ENCODE measurements at places on chromosomes 7 and 10.
A peak's percentile ranks its signal among the peaks of the same experiment; 100 is the strongest.

DNA sequence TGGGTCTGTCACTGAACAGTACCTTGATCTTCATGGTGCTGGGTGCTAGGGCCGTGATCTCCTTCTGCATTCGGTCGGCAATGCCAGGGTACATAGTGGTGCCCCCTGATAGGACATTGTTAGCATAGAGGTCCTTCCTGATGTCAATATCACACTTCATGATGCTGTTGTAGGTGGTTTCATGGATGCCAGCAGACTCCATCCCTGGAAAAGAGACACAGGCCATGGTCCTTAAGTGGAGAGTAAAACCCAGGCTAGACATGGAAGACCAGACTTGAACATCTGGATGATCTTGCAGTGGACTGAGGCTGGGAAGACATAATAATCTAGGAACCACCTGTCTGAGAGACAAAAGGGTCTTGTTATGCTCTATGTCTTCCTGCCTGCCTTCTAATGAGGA lies 14.5 kb downstream of the ACTA2 start:
- no peak overlapping the region for H3K27ac ChIP-seq
- H3K36me3 ChIP-seq, result peaks cover 22% of the 10 kb centered on the region
- no peak for DNase-seq
- no peak overlapping the region for H3K4me3 ChIP-seq

DNA sequence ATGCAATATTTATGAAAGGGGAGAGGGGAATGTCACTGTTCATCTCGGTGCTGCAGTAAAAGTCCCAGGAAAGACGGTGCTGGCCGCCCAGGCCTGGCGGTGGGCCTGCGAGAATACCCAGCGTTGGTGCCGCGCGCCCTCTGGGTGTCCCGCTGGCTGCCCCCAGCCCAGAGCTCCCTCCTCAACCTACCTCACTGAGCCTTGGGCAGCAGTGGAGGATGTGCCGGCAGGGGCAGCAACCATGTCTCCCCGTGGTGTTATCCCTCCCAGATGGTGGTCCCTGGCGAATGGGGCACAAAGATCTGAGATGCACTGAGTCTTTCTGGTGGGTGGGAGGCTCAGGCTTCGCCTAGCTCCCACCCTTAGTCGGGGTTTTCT lies 9.5 kb upstream of the TLX1 start:
- H3K36me3 ChIP-seq, result no peaks in the 10 kb centered on the region
- peak overlapping the region; percentile 86 for H3K4me3 ChIP-seq
- H3K27me3 ChIP-seq, result peaks cover 81% of the 10 kb centered on the region
- no peak for DNase-seq
- no peak overlapping the region for H3K27ac ChIP-seq

- H3K27me3 ChIP-seq, result peaks cover 2% of the 10 kb centered on the region
- H3K36me3 ChIP-seq, result no peaks in the 10 kb centered on the region
- H3K4me3 ChIP-seq, result no peak overlapping the region
- no peaks in the 10 kb centered on the region for H3K4me1 ChIP-seq
- no peak for DNase-seq
- no peak overlapping the region for H3K27ac ChIP-seq
Observed at GRCh38 chr7:80087771-80088170, 46.9 kb upstream of the GNAI1 start.

GRCh38 chr7:111521660-111522059 lies 40.6 kb downstream of the IMMP2L start:
- H3K27ac ChIP-seq, result no peak overlapping the region
- H3K27me3 ChIP-seq, result no peaks in the 10 kb centered on the region
- peaks cover 4% of the 10 kb centered on the region for H3K36me3 ChIP-seq

DNA sequence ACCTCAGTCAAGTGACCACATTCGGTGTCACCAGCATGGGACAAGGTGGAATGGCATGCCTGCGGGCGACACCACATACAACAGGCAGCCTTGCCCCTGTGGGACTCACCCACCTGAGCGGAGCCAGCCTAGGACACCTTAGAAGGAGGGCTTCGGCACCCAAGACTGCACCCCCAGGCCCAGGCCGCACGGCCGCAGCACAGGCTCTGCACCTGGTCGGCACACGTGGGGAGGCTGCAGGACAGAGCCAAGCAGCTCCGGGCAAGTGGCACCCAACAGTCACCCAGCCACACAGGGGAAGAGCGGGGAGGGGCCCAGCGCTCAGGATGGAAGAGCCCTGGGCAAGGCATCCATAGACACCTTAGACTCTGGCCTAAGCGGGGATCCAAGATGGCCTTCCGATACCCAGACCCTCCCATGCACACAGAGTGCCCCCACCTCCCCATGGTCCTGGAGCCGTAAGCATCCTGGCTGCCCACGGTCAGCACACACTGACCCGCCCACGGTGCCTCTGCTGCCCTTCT lies 16.1 kb upstream of the GPER1 start:
- no peak for DNase-seq
- no peaks in the 10 kb centered on the region for H3K36me3 ChIP-seq
- H3K27ac ChIP-seq, result no peak overlapping the region
- H3K27me3 ChIP-seq, result no peaks in the 10 kb centered on the region
- no peaks in the 10 kb centered on the region for H3K4me1 ChIP-seq
- no peak overlapping the region for H3K4me3 ChIP-seq

DNA sequence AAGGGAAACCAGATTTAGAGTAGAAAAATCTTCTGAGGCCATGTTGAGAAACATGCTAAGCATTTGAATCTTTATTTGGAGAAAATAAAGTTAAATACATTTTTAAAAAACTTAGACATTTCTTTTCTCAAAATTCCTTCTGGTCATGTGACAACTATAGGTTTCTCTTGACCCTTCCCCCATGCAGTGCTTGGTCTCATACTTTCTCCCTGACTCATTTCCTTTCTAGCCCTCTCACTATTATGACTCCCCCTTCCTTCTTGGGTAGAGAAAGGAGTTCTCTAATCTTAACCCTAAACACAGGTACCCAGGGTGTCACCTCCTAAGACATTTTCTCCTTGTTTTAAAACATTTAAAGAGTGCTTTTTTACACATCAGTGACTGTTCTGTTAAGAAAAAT lies 179.5 kb upstream of the TMEM106B start:
- no peak for DNase-seq
- H3K27ac ChIP-seq, result no peak overlapping the region
- peaks cover 3% of the 10 kb centered on the region for H3K27me3 ChIP-seq
- no peaks in the 10 kb centered on the region for H3K36me3 ChIP-seq

- H3K27ac ChIP-seq, result no peak overlapping the region
- no peak overlapping the region for H3K4me3 ChIP-seq
- H3K27me3 ChIP-seq, result peaks cover 17% of the 10 kb centered on the region
Observed at GRCh38 chr7:47571331-47572093, 10.4 kb downstream of the TNS3 start.

- H3K36me3 ChIP-seq, result no peaks in the 10 kb centered on the region
- DNase-seq, result no peak
- H3K4me3 ChIP-seq, result no peak overlapping the region
- peaks cover 6% of the 10 kb centered on the region for H3K4me1 ChIP-seq
- no peaks in the 10 kb centered on the region for H3K27me3 ChIP-seq
Observed at GRCh38 chr10:37736120-37736519, 121.3 kb downstream of the ZNF248 start.
